Mucosa of descending colon (tissue), 3 donors: ENCODE measurements at places on chromosomes 1 and 21. TPM values are rescaled to one million over a fixed set of nuclear protein-coding genes. Genes with fewer than 3 reads are reported as not detected.

- no peak for DNase-seq
Observed at GRCh38 chr21:42088148-42088547, 17.0 kb downstream of the UMODL1 start.

DNA sequence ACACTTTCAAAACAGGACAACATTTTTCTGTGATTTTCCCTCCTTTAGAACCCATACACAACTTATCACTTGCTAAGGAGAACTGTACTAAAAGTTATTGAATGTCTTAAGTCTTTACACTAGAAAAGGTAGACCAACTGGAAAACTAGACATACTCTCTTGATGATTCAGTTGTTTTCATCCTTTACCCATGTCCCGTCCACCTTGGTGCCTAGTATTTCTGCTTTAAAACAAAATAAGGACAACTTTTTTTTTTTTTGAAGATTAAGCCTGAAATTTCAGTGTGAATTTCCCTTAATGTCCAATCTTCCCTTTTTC lies 4.5 kb downstream of the CDKN2C start:
- DNase-seq, result no peak

GRCh38 chr1:173409613-173410012 lies 67.5 kb upstream of the PRDX6 start:
- no peak for DNase-seq

DNA sequence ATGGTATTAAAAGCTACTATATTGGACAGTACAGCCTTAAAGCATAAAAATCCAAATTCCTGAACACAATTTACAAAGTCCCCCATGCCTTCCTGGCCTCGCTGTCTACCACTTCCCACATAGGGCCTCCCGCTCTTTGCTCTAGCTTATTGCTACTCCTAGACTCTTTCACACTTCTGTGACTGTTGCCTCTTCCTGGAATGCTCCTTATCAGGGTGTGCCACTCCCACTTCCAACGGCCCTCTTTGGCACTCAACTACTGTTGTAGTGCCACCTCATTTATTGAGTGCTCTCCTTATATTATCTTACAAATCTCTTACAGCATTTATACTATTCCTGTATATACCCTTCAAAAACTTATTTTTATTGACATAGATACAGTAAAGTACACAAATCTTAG lies 4.8 kb downstream of the SARS1 start:
- peak; percentile 74 for DNase-seq

C1QC gene
- 44.3 TPM for total RNA-seq

DNA sequence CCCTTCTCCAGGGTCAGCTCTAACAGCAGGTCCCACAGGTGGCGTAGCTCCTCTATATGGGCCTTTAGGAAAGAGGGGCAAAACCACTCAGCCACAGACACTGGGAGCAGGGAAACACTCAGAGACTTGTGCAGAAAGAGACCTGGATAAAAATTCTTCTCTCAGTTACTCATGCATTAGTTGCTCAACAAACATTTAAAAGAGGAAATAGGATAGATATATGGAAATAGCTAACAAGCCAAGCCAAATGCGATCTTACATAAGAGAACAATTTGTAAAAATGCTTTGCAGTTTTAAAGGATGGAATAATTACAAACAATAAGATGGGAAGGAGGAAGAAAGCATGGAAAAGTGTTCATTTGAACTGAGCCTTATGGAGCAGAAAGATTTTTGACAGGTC lies 4.9 kb downstream of the SPTA1 start:
- DNase-seq, result no peak

DNA sequence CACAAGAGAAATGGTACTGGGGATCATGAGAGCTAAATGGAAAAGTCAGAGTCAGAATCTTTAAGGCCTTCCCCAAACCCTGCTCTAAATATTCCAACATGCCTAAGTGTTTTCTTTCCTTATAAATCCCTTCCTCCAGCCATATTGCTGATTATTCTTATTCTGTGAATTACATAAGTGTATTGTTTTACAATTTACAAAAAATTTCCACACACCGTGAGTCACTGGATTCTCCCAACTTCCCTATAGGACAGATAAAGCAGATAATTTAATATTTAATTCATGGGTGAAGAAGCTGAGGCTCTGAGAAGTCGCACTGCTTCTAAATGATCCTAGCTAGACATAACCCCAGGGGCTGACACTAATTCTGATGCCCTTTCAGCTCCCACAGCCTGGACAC lies 243.3 kb upstream of the JUN start:
- no peak for DNase-seq

DNA sequence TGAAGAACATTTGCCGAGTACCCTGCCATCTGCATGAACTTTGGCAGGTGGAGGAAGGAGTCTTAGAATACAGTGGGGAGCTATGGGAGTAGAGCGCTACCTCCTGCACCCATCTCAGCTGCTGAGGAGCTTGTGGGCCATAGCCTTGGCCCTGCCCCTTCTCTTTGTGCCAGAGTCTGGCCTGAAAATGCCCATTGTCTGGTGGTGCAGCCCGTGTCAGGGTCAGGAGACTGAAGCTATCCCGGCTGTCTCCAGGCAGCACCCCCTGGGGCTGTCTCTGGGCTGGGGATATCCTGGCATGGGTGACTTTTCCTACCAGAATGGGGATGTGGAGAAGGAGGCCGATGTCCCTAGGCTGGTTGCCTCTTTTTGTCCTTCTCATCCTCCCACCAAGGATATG lies 7.3 kb downstream of the IPO13 start:
- no peak for DNase-seq

DNA sequence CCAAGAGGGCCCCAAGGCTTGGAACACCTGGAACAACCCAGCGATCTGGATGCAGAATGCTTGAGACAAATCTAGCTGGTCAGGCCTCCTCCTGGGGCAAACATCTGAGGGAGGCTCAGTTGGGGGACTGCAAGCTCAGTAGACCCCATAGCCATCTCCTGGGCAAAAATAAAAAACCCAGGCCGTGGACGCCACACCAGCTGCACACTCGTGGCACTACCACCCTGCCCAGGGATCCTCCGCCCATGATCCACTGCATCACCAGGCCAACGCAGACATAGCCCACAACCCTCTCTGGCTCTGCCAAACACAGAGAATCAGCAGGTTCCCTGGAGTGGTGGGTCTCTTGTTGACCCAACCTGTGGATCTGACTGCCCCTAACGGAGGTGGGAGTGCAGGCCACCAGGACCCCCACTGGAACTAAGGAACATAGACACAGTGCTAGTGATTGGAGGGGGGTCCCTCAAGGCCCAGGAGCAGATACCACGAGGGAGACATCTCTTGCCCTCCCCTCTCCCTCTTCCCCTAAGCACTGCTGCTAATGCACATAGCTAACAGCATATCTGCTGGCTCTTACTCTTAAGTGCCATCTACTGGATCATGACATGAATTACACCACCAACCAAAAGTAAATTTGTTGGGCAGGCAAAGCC lies 147.2 kb downstream of the CHD1L start:
- no peak for DNase-seq

DNA sequence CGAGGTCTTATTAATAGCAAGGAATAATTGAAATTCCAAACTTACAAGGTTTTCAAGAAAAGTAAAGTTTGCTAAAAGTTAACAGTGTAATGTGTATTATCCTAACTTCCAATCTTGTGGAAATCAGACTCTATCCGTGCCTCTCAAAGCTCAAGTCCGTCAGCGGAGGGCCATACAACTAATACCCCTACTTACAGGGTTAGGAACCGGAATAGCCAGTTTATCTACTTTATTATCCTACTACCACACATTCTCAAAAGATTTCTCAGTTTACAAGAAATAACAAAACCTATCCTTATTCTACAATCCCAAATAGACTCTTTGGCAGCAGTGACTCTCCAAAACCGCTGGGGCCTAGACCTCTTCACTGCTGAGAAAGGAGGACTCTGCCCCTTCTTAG lies 457.8 kb downstream of the PTPRC start:
- no peak for DNase-seq

GRCh38 chr1:39214021-39214713 lies 9.7 kb downstream of the MACF1 start:
- no peak for DNase-seq

- no peak for DNase-seq
Observed at GRCh38 chr1:48739091-48739490, 37.6 kb downstream of the BEND5 start.

GRCh38 chr1:218444588-218444987 lies 99.5 kb downstream of the TGFB2 start:
- no peak for DNase-seq

SERTAD4 gene
- total RNA-seq, result 4.2 TPM

DNA sequence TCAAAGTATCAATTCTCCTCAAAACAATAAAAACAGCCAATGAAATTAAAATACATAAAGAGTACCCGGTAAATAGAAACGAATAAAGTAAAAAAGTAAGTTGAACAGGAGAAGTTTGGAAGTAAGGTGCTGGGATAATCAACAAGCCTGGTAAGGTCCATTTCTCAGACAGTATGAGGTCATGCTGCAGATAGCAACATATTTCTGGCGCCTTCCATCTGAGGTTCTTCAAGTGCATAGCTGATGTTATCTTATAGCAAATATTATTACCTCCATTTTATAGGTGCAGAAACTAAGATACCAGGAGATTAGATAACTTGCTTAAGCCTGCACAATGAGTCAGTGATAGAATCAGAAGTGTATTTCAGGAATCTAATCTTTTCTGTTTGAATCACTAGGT lies 23.7 kb upstream of the CEP350 start:
- DNase-seq, result no peak

DNA sequence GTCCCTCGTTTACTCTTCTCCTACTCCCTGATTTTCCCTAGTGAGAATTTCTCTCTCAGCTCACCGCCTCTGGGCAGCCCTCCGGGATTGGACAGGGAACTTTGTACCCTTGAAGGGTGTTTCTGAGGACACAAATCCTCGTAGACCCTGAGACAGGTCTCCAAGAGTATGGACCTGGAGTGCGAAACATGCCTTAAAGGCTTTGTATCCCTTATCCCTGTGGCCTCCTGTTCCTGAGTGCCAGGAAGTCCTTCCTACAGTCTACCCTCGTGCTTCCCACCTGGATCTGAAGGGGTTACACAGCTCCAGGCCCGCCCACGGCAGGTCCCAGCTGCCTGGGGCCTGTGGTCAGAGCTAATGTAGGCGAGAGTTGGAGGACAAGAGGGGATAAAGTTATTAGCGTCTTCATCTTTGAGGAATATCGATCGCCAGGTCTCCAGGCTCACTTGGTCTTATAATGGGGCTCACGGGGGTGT lies 7.6 kb upstream of the PEAR1 start:
- DNase-seq, result no peak

GRCh38 chr1:182357913-182358312 lies 33.7 kb downstream of the GLUL start:
- DNase-seq, result no peak

SPATA21 gene
- total RNA-seq, result not detected

GRCh38 chr1:178275049-178275448 lies 181.1 kb downstream of the RASAL2 start:
- no peak for DNase-seq

SVBP gene
- total RNA-seq, result 15.4 TPM

DNA sequence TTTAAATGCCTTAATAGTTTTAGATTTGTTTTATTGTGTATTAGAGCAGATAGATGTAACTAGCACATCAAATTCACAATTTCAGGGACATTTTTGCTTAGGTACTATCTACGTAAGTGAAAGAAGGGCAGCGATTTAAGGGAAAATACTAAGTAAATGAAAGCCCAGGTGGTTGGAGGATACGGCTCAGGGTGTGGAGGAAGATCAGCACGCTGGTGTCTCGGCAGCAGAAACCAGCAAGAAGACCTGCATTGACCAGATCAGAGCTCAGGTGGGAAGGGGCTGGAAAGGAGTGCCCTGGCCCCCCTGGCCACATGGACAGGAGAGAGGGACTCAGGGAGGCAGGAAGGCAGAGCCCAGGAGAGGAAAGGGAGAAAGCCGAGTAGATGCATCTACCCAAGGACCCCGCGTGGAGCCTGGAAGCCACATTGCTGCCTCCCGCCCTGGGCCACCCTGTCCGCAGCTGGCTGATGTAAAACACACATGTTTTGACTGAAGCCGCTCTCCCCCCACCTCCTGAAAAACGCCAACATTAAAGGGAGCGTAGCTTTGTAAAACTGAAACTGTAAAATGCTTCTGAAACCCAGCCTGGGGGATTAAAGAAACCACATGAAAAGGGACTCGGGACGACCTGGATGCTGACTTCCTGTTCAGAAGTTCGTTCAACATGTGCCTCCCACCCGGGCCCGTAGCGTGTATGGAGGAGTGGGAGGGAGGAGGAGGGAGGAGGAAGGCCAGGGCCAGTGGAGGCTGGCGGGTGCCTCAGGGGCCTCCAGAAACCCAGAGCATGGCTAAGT lies 72.6 kb upstream of the TARDBP start:
- DNase-seq, result no peak

CAPN8 gene
- total RNA-seq, result 88.6 TPM

- no peak for DNase-seq
Observed at GRCh38 chr1:174871886-174872285, 127.9 kb upstream of the CACYBP start.

DNA sequence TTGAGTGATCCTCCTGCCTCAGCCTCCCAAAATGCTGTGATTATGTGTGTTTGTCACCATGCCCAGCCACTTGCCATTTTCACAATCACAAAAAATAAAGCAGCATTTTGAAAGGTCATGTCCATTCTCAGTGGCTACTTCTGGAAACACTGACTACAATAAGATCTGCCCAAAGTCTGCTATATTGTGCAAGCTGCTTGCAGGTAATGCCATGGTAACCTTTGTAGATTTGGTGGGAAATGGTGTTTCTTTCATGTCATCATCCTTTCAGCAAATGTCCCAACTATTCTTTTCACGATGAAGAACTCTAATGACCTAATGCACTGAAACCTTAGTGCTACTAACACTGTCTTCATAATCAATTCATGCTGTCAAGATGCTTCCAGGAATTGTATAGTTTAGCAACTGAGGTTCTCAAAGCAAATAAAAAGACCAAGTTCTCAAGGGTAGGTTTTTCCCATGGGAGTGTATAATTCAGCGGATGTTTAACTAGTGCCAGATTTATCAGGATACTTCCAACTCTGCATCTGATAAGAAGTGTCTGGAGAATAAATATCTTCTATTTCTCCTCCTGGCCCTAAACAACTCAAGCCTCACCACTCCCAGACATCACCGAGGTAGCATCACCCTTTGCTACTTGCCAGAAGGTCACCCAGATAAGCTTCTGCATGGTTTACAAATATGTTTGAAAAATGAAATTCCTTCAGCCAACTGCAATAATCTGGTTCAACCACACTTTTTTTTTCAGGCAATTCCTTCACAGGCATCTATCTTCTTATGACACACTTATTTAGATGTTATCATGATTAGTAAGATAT lies 132.0 kb upstream of the ZC3H11B start:
- no peak for DNase-seq

DNA sequence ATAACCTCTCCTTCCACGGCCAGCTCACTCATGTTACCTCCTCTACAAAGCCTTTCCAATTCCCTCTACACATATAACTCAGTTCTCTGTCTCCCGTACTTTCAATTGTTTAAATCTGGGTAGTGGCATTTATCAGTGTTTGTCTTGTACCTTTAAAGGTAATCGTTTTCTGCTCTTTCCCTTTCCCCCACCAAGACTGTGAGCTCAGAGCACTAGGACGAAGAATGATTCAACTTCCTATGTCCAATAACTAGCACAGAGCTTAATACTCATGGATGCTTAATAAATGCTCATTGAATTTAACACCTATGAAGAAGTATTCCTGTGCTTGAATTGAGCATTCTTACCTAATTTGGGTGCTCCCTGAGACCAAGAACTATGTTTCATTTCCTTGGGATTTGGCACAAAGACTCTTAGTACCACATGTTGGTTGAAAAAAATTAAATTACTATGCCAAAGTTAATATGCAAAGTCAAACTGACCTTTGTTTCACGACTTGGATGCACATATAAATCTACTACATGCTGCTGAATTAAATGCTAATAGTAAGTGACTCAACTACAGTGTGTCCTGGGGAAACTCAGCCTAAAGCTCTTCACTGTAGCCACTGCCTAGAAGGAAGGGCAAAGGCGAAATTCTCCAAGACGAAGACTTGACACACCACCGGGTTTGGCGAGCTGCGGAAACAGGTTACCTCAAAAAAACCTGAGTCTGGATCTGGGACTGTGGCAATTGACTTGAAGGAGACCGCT lies 30.6 kb upstream of the C1orf185 start:
- DNase-seq, result no peak
